Stimulated activated CD8-positive, alpha-beta memory T cell treated with anti-CD3 and anti-CD28 coated beads, Interleukin-15, amount 100 ng/mL, for 4 hours (primary cell): ENCODE measurements at places on chromosomes 7 and 10.

- no peak for DNase-seq
Measured at GRCh38 chr10:116880716-116881482, 31.6 kb downstream of the ENO4 start.

- DNase-seq, result no peak
Measured at GRCh38 chr7:136061433-136061832, 84.3 kb upstream of the MTPN start.

- no peak for DNase-seq
Measured at GRCh38 chr10:69558559-69558958, 14.7 kb downstream of the NEUROG3 start.

- DNase-seq, result no peak
Measured at GRCh38 chr7:99289185-99289584, 16.5 kb downstream of the MYH16 start.

- DNase-seq, result no peak
Measured at GRCh38 chr7:158541346-158542010, 46.1 kb downstream of the PTPRN2 start.

DNA sequence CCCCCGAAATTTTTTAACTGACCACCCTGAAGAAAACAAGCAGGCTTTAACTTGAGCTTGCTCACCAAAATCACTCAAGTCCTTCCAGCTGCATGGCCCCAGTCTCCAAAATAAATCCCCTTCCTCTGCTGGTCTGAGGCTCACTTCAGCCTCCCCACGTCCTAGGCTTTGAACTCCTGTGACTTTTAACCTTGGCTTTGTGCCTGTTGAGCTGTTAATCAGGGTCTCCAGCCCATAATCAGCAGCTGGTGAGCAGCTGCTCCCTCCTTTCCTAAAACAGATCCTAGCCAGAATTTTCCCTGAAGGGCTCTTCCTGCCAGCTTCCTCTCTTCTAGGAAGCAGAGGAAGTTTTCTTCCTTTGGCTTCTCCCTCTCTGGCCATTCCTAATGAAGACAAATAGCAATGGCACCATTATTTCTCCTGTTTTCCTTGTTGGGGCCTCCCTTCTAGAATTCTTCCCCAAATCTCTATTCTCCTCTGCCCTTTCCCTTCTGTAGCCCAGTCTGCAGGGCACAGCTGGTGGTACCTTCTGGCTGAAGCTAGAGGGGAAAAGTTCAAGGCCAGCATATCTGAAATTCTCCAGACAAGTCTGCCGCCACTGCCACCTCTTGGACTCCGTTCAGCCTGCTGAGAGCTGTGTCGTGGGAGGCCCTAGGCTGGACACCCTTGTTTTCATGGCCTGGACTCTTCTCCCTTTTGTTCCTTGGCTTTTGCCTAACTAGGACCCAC lies 152.1 kb downstream of the NOC3L start:
- DNase-seq, result no peak
